ENCODE measurements at places on chromosomes 3 and 15.

DNA sequence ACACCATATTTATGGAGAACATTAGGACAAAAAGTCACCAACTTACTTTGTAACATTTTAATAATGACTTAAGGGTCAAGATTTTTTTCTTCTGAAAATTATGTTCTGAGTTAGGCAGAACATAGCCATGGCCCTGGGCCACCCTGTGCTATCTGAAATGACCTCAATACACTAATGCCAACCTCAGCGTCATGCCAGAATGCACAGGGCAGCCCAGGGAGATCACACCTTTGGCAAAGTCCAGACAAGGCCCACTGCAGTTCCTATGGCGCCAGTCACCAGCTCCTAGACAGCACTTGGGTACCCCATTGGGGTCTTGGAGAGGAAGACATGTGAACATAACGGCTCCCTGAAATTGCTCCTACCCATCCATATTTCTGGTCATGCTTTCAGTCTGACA, 33.1 kb downstream of the HCLS1 start:
- no peaks in the 10 kb centered on the region for H3K27me3 ChIP-seq
- no peaks in the 10 kb centered on the region for H3K36me3 ChIP-seq
- H3K4me3 ChIP-seq = no peak overlapping the region
- no peak overlapping the region for H3K27ac ChIP-seq
- H3K4me1 ChIP-seq = no peaks in the 10 kb centered on the region
- no peak for DNase-seq

- H3K27ac ChIP-seq = no peak overlapping the region
- H3K36me3 ChIP-seq = no peaks in the 10 kb centered on the region
- no peaks in the 10 kb centered on the region for H3K27me3 ChIP-seq
- H3K4me1 ChIP-seq = no peaks in the 10 kb centered on the region
These were observed 7.5 kb downstream of the ISLR start for GRCh38 chr15:74180881-74181602.

DNA sequence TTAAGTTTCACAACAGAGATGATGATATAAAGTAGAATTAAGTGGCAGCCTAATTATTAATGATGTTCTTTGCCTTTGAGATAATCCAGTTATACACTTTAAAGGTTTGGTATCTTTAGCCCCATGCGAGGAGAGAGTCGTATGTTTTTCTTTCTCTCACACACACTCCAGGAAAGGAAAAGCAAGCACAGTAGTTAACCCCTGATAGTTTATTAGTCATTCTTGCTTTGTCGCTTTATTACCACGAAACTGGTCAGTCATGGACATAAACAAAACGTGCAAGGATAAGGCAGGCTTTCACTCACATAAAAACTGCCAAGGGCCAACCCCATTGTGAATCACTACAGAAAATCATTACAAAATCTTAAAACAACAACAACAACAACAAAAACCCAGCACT, 866.9 kb downstream of the FHIT start:
- H3K27ac ChIP-seq = no peak overlapping the region
- no peaks in the 10 kb centered on the region for H3K27me3 ChIP-seq
- no peaks in the 10 kb centered on the region for H3K4me1 ChIP-seq

- no peak for DNase-seq
- no peaks in the 10 kb centered on the region for H3K4me1 ChIP-seq
- H3K27me3 ChIP-seq = peaks cover 5% of the 10 kb centered on the region
- H3K36me3 ChIP-seq = no peaks in the 10 kb centered on the region
These were observed 789 bp upstream of the SEMA6D start for GRCh38 chr15:47716516-47716915.

DNA sequence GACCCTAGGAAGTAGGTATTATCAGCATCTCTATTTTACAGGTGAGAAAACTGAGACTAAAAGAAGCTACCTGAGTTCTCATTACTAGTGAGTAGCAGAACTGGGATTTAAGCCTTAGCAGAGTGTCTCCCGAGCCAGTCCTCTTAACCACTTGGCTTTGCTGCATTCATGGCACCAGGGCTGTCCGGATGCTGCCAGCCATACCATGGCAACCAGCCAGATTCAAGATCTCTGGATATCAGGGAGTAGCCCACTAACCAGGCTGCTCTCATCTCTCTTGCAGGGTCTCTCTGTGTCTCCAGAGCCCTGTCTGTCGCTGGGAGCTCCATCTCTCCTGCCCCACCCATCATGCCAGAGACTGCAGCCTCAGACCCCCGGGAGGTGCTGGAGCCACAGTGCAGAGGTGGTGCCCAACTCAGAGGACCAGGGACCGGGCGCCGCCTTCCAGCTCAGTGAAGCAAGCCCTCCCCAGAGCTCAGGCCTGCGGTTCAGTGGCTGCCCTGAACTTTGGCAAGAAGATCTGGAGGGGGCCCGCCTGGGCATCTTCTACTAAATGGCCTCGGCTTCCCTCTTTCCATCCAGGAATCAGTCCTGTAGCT, 1.7 kb downstream of the MESP2 start:
- no peaks in the 10 kb centered on the region for H3K27me3 ChIP-seq
- H3K27ac ChIP-seq = no peak overlapping the region
- H3K4me1 ChIP-seq = no peaks in the 10 kb centered on the region
- no peak overlapping the region for H3K4me3 ChIP-seq
- no peaks in the 10 kb centered on the region for H3K36me3 ChIP-seq
- no peak for DNase-seq

DNA sequence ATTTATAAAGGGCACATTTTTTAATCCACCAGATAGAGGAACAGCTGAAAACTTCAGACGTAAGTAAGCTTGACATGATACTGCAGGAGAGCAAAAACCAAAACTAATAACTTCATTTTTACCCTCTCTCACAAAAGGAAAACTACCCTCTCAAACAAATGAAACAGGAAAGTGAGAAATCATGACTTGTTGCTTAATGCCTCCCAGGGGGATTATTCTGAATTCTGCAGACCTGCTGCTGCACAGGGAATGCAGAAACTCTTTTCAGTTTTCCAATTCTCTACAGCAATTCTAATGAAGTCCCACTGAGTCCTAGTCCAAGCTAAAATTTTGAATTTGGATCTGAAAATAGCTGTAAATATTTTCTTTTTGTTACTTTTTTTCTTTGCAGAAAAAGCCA, 637.1 kb upstream of the CCDC54 start:
- DNase-seq = no peak
- no peaks in the 10 kb centered on the region for H3K36me3 ChIP-seq
- no peaks in the 10 kb centered on the region for H3K4me1 ChIP-seq

- no peaks in the 10 kb centered on the region for H3K4me1 ChIP-seq
- no peaks in the 10 kb centered on the region for H3K27me3 ChIP-seq
- no peak overlapping the region for H3K4me3 ChIP-seq
- no peak for DNase-seq
- no peaks in the 10 kb centered on the region for H3K36me3 ChIP-seq
- H3K27ac ChIP-seq = no peak overlapping the region
These were observed 60.3 kb upstream of the TBL1XR1 start for GRCh38 chr3:177257625-177258024.

DNA sequence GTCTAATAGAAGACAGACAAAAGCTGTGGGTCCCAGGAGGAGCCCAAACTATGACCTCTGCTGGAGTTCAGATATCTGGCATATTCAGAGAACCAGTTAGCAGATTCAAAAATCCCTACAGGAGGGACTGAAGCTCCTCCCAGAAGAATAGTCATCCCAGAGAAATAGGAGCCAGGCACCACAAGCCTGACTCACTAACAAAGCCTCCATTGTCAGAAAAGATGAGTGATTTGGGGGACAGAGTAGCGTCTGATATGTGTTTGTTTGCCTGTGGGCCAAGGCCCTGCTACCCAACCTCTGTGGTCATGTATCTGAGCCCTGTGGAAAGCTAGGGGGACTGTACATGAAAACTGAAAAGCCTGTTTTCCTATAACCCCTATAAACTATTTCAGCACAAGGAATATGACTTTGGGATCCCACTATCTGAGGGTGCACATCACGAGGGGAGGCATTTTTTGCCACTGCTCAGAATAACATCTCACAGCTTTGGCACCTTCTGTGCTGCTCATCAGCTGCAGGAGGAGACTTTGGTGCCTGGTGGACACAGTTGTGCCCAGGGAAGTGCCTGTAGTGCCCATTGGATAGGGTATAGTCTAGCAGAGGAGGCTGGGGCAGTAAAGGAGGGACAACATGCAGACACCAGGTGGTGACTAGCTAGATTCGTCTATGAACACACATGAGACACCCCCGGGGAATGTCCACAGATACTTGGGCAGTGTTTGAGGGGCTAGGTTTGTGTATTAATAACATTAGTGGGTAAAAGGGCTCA, 9.7 kb upstream of the LARP6 start:
- DNase-seq = no peak
- H3K36me3 ChIP-seq = no peaks in the 10 kb centered on the region
- H3K4me1 ChIP-seq = no peaks in the 10 kb centered on the region

GRCh38 chr3:185744997-185745843, 79.6 kb downstream of the IGF2BP2 start:
- no peaks in the 10 kb centered on the region for H3K4me1 ChIP-seq
- no peaks in the 10 kb centered on the region for H3K36me3 ChIP-seq
- no peak overlapping the region for H3K27ac ChIP-seq
- no peak for DNase-seq
- no peak overlapping the region for H3K4me3 ChIP-seq
- H3K27me3 ChIP-seq = no peaks in the 10 kb centered on the region

DNA sequence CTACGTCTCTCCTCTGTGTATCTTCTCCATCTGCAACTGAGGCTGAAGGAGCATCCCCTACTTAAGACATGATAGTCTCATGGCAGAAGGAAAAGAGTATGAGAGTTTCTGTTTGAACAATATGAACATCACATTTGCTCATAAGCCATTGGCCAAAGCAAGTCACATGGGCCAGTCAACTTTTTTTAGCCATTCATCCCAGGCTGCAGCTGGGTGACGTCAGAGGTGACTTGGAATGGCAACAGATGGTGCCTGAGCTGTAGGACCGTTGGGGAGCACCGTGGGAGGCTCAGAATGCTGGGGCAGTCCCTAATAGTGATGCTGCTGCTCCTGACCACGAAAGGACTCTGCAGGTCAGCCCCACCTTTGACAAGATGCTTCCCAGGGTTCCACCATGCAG, 58.7 kb downstream of the CRTC3 start:
- H3K27me3 ChIP-seq = no peaks in the 10 kb centered on the region
- H3K27ac ChIP-seq = no peak overlapping the region
- no peak for DNase-seq
- no peak overlapping the region for H3K4me3 ChIP-seq

GRCh38 chr3:72077473-72078259, 292.7 kb upstream of the PROK2 start:
- H3K4me3 ChIP-seq = no peak overlapping the region
- H3K27me3 ChIP-seq = no peaks in the 10 kb centered on the region
- no peaks in the 10 kb centered on the region for H3K4me1 ChIP-seq
- no peak for DNase-seq

DNA sequence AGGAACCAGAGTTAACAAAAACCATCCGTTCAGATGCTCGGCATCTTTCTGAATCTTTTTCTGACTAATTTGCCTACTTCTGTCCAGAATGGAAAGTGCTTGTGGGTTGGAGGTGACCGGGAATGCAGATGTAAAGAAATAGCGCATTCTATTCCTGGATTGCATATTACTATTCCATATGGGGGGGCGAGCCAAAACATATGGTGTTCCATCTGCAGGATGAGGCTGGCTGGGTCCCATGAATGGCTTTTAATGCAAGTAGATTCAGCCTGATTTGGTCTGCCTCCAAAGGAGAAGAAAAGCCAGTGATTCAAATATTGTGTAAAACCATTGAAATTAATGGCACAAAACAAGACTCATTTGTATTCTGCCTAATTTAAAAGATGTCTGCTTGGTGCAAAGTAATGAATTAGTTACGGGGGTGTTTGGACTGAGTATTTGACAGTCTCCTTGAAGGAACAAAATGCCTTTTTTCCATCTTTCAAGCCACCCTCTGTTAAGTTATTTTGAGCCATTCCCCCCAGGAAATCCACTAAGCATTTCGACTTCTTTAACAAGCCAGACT, 99.0 kb downstream of the ST8SIA2 start:
- no peak for DNase-seq
- H3K36me3 ChIP-seq = no peaks in the 10 kb centered on the region
- no peaks in the 10 kb centered on the region for H3K27me3 ChIP-seq

- no peaks in the 10 kb centered on the region for H3K27me3 ChIP-seq
- H3K4me1 ChIP-seq = no peaks in the 10 kb centered on the region
- no peak for DNase-seq
- H3K27ac ChIP-seq = no peak overlapping the region
- no peak overlapping the region for H3K4me3 ChIP-seq
- no peaks in the 10 kb centered on the region for H3K36me3 ChIP-seq
These were observed 28.3 kb downstream of the IGF2BP2 start for GRCh38 chr3:185796431-185797107.

GRCh38 chr15:95556866-95557225, 773.7 kb upstream of the NR2F2 start:
- H3K4me1 ChIP-seq = no peaks in the 10 kb centered on the region
- H3K27me3 ChIP-seq = no peaks in the 10 kb centered on the region
- H3K36me3 ChIP-seq = no peaks in the 10 kb centered on the region
- no peak overlapping the region for H3K4me3 ChIP-seq
- DNase-seq = no peak

GRCh38 chr3:124429129-124429815, 301.0 kb upstream of the UMPS start:
- H3K36me3 ChIP-seq = no peaks in the 10 kb centered on the region
- H3K27ac ChIP-seq = no peak overlapping the region
- no peak for DNase-seq
- no peaks in the 10 kb centered on the region for H3K4me1 ChIP-seq

GRCh38 chr15:82679626-82680199, 30.0 kb downstream of the AP3B2 start:
- no peak overlapping the region for H3K4me3 ChIP-seq
- H3K36me3 ChIP-seq = no peaks in the 10 kb centered on the region
- H3K27ac ChIP-seq = no peak overlapping the region
- no peaks in the 10 kb centered on the region for H3K27me3 ChIP-seq

- DNase-seq = no peak
- H3K27me3 ChIP-seq = no peaks in the 10 kb centered on the region
- no peak overlapping the region for H3K4me3 ChIP-seq
- H3K27ac ChIP-seq = no peak overlapping the region
- peaks cover 8% of the 10 kb centered on the region for H3K4me1 ChIP-seq
These were observed 110.3 kb downstream of the MYLK start for GRCh38 chr3:123773681-123774431.

- no peak overlapping the region for H3K4me3 ChIP-seq
- no peak overlapping the region for H3K27ac ChIP-seq
- no peaks in the 10 kb centered on the region for H3K27me3 ChIP-seq
- H3K4me1 ChIP-seq = no peaks in the 10 kb centered on the region
These were observed 150.2 kb upstream of the MLF1 start for GRCh38 chr3:158420654-158421396.

DNA sequence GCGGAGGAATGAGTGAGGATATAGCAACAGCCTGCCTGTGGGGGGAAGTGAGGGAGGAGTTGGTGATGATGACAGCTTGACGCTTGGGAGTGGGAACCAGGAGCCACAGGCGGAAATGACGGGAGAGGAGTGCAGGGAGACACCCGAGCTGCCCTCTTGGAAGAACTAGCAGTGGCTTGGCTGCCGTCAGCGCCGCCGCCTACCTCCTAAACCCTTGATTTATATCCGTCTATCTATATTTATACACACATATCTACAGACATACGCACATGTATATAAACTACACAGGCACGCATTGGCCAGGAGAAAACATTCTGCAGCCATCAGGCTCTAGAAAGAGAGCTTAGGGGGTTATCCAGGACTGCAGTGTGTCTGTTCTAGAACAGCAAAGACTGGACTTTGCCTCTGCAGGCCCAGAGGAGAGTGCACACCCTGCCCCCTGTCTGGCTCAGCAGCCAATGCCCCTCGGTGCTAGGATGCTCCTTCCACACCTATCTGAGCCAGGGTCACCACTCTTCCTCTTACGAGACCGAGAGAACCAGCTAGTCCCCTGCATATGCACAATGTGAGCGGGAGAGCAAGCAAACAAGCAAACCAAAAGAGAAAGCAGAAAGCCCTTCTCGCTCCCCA, 45.3 kb upstream of the MAGEF1 start:
- no peaks in the 10 kb centered on the region for H3K27me3 ChIP-seq
- no peaks in the 10 kb centered on the region for H3K4me1 ChIP-seq
- H3K4me3 ChIP-seq = no peak overlapping the region
- no peaks in the 10 kb centered on the region for H3K36me3 ChIP-seq

- no peaks in the 10 kb centered on the region for H3K4me1 ChIP-seq
- peak; percentile 84 for DNase-seq
- H3K27ac ChIP-seq = no peak overlapping the region
These were observed 217.1 kb upstream of the TPRG1 start for GRCh38 chr3:188954590-188955208.
